Frontal cortex (tissue), 4 donors: ENCODE measurements at places on chromosomes 2 and 18. TPM values are rescaled to one million over a fixed set of nuclear protein-coding genes. Genes with fewer than 3 reads are reported as not detected.

ROCK1 gene
- 40.4 TPM for total RNA-seq

GALNT5 gene
- total RNA-seq, result under 0.01 TPM

LHCGR gene
- total RNA-seq, result under 0.01 TPM

TWSG1 gene
- total RNA-seq, result 22.0 TPM

AGXT gene
- total RNA-seq, result not detected

FAM136A gene
- 31.4 TPM for total RNA-seq

GULP1 gene
- total RNA-seq, result 51.4 TPM

APLF gene
- 11.8 TPM for total RNA-seq

SLC14A1 gene
- total RNA-seq, result 3.7 TPM

IL18RAP gene
- total RNA-seq, result 0.41 TPM

CNTNAP5 gene
- total RNA-seq, result 30.6 TPM

ANO7 gene
- total RNA-seq, result 0.41 TPM

DYSF gene
- total RNA-seq, result 0.82 TPM

NCKAP1 gene
- 143 TPM for total RNA-seq

RTTN gene
- total RNA-seq, result 29.3 TPM

AQP12A gene
- not detected for total RNA-seq

ITGA6 gene
- total RNA-seq, result 26.5 TPM

TMEM182 gene
- total RNA-seq, result 2.0 TPM

SKOR2 gene
- not detected for total RNA-seq

CHAC2 gene
- 6.5 TPM for total RNA-seq

LRRC30 gene
- total RNA-seq, result not detected

UBE2F gene
- total RNA-seq, result 27.7 TPM

EFEMP1 gene
- 7.3 TPM for total RNA-seq

PCARE gene
- not detected for total RNA-seq

SERPINB10 gene
- 0.41 TPM for total RNA-seq

ST8SIA5 gene
- 4.9 TPM for total RNA-seq

ALKAL2 gene
- 2.0 TPM for total RNA-seq

ELOA2 gene
- not detected for total RNA-seq

GKN1 gene
- not detected for total RNA-seq

VSNL1 gene
- total RNA-seq, result 24.5 TPM

TUBB8B gene
- total RNA-seq, result not detected

MERTK gene
- total RNA-seq, result 2.4 TPM

DNAJC5G gene
- total RNA-seq, result not detected

C2orf78 gene
- total RNA-seq, result not detected

SALL3 gene
- total RNA-seq, result 5.3 TPM

MAL gene
- not detected for total RNA-seq

NCKAP5 gene
- 9.0 TPM for total RNA-seq

COL5A2 gene
- 19.2 TPM for total RNA-seq
